Fibroblast of pulmonary artery (primary cell): ENCODE measurements at places on chromosomes 2 and 18.

- DNase-seq, result no peak
Observed at GRCh38 chr18:48580782-48581181, 42.0 kb downstream of the CTIF start.

DNA sequence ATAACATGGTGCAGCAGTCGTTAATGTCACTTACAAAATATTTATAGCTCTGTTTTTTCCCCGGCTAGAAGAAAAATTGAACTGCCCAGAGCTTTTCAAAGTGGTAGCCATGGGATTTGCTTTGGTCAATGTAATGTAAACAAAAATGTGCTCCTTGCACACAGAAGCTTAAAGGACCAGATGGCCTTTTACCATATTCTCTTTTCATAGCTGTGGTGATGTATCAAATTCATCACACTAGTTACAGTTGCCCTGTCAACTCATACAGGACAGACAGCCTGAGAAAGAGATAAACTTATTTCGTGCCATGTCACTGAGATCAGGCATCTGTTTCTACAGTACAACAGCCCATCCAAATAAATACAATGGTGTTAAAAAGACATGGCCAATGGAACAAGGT lies 368.1 kb upstream of the CDH19 start:
- no peak for DNase-seq

GRCh38 chr2:233972941-233973575 lies 55.9 kb downstream of the TRPM8 start:
- DNase-seq, result no peak

GRCh38 chr2:149924028-149924427 lies 336.5 kb upstream of the MMADHC start:
- no peak for DNase-seq

- DNase-seq, result peak; percentile 72
Observed at GRCh38 chr2:177419274-177419673, 26.7 kb downstream of the AGPS start.

DNA sequence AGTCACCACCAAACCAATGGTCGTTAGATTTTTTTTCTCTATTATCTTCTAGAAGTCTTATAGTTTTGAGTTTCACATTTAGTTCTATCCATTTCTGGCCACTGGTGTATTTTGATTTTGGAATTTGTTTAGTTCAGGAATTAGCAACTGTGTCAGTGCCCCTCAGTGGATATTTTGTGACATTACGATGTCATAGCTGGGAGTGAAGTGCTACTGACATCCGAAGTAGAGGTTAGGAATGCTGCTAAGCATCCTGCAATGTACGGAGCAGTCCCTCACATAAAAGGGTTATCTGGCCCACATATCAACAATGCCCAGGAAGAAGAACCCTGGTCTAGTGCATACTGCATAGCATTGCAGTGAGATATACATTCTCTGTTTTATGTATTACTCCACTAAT lies 157.4 kb upstream of the RGPD4 start:
- DNase-seq, result peak; percentile 65

GRCh38 chr2:43448011-43448821 lies 147.6 kb downstream of the THADA start:
- DNase-seq, result no peak

DNA sequence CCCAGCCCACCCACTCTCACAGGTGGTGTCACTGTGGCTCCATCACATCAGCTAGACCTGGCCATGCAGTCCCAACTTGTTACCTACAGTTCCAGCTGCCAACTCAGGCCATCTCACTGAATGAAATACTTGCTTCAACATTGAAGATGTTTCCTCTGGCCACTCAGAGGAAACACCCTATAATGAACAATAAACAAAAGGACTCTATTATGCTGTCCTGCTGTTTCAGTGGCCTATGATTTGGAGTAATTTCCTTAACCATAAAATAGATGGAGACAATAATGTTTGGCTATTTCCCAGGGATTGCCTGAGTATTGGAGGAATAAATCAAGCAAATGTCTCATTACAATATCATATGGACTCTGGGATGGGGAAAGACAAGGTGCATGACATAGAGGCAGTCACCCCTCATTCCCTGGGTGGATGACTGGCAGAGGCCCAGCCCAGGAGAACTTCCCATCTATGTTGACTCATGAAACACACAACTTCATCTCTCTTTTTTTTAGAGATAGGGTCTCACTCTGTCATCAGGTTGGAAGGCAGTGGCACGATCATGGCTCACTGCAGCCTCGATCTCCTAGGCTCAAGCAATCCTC lies 134.4 kb downstream of the TGIF1 start:
- DNase-seq, result no peak

DNA sequence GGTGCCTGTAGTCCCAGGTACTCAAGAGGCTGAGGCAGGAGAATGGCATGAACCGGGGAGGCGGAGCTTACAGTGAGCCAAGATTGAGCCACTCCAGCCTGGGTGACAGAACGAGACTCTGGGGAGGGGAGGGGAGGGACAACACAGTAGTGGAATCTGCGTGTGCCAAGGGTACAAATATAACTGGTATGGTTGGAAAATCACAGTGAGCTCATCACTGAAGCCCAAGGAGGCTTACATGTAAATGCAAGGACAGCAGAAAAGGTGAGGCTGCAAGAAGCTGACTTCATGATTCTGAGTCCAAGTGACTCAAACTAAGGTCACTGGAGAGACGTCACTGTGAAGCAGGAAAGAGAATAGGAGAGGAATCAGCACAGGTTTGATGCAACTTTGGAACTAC lies 9.2 kb downstream of the SEPTIN10 start:
- DNase-seq, result peak; percentile 63

- no peak for DNase-seq
Observed at GRCh38 chr2:195312662-195313061, 344.4 kb upstream of the SLC39A10 start.

GRCh38 chr2:174544156-174544555 lies 53.4 kb downstream of the WIPF1 start:
- peak; percentile 46 for DNase-seq

- DNase-seq, result no peak
Observed at GRCh38 chr2:48400553-48401164, 129.3 kb upstream of the STON1 start.

GRCh38 chr2:182435754-182436153 lies 8.9 kb upstream of the PDE1A start:
- peak; percentile 44 for DNase-seq

DNA sequence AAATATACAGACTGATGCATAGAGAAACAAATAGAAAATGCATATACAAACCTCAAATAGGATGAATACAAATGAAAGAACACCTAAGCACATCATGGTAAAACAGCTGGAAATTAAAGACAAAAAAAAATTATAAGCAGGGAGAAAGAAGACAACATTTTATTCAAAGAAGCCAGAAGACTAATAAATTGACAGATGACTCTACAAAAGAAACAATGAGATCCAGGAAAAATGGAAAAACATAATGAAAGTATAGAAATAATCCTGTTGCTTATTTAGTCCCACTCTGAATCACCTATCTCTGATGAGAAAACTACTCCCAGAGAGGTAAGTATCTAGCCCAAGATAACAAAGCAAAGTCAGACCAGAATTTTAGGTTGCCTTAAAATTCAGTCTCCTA lies 143.4 kb downstream of the RBM43 start:
- DNase-seq, result no peak

DNA sequence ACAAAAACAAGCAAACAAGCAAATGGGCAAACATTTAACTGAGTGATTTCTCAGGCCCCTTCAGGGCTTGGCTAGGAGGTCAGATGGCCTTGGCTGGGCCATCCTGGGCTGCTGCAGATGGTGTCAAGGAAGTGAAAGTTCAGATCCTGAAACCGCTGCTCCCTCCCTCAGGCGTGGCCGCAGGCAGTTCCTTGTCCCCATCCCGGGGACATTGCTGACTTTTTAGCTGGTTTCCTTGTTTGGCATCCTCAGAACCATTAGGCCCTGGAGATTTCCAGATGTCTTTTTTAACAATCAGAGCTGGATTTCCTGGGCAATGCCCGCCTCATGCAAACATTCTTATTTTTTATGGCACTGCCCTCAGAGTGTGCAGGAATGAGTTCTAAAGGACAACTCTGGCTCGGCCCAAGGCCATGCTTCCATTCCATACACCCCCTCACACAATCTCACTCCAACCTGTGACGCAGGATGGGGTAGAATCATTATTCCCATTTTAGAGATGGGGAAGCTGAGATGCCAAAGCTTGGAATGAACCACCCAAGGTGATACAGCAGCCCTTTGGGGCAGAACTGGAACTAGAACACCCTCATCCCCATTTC lies 86.1 kb upstream of the ZCCHC2 start:
- DNase-seq, result no peak

GRCh38 chr2:9914384-9915065 lies 37.0 kb upstream of the GRHL1 start:
- peak; percentile 63 for DNase-seq

- DNase-seq, result no peak
Observed at GRCh38 chr18:41928581-41928980, 26.5 kb upstream of the PIK3C3 start.

DNA sequence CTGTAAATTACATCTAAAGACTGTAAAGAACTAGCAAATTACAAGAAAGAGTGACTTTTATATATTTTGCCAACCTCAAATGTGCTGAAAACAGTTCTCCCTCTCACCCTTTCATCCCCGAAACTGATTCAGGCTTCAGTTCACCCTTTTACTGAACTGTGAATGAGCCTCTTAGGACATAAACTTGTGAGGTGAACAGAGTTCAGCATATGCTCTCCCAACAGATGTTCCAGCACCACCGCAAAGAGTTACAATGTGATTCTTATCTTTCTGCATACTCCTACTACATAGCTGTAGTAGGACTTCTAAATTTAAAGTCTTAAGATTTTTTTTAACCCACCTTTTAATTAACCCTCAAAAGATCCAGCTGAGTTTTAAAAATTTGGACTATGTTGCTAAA lies 1.2 kb upstream of the ZCCHC2 start:
- DNase-seq, result peak; percentile 11

GRCh38 chr2:29706171-29706720 lies 215.1 kb downstream of the ALK start:
- DNase-seq, result no peak

DNA sequence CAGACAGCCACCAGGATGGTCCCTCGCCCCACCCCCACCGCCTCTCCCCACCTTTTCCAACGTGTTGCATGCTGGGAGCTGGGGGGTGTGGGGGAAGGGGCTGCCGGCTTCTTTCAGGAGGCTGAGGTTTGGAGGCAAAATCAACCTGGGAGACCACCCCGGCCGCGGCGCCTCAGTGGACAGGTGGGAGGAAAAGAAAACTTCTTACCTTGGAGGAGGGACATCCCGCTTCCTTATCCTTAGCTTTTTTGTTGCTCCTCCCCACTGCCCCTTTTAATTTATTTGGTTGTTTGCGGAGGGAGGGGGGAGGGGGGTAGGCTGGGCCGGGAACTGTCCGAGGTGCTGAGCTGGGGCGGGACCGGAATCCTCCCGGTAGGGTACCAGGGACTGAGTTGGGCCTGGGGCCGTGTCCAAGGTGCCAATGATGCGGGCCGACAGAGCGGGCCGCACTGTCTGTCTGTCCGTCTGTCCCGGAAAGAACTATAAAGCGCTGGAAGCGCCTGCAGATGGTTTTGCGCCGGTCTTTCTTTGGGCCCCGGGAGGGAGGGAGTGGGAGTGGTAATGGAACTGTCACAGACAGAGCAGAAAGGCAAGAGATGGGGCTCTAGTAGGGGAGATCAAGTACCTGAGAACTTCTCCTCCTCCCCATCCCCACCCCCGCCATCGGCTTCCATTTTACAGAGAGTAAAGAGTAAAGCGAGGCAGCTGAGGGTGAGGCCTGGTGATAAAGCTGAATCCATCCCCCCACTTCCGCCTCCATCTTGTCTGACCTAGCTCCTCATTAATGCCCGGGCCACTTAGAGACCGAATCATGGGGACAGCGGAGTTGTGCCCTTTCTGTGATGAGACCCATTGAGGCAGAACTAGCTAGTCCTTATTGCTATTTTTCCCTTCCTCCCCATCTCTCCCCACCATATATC lies 2.4 kb downstream of the CDK5R2 start:
- no peak for DNase-seq

GRCh38 chr2:231934441-231935206 lies 8.4 kb upstream of the NPPC start:
- no peak for DNase-seq

DNA sequence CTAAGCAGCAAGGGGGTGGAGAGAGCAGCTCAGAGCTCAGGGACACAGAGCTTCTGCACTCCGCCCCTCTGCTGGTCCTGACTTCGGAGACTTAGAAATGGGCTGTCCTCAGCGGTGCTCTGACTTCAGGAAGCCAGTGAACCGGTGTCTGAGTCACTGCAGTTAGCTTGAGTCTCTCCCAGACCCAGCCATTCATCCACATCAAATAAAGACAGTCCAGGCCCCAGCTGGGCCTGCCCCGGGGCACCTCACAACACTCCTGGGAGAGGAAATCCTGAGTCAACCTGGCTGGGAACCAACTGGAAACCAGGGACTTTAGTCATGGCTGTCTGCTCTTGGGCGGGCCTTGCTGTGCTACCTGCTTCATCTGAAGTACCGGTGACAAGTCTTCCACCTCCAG lies 5.4 kb upstream of the ITGB6 start:
- peak; percentile 89 for DNase-seq

DNA sequence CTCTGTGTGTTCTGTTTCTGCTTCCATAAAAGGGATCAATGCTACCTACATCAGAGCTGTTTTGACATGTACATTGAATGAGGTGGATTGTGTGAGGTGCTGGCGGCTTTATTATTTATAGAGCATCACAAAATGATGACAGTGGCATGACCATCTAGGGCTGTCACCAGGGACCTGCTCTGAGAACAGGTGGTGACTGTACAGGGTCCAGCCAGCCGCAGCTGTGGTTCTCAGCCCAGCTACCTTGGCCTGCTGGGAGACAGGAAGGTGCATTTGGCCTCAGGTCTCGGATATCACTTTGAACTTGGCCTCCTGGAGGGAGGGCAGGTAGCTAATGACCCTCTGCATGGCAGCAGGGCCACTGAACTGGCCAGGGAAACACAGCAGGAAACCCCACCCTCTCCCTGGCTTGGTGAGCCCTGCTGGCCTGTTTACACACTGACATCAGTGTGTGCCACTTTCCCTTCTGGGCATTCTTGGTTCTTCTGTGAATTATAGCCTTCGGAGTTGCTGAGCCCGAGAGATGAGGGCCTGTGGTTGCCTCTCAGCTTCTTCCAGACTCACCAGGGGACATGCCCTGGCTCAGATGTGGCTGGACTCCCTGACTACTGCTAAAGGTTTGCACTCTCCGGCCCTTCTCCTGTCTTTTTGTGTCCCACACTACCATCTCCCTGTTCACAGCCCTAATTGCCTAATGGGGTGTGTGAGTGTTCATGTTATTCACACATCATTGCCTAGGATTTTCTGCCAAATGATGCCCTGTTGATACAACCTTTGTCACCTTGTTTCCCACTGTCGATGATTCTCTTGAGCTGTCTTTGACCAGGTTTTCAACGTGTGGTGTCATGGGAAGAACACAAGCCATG lies 109.2 kb upstream of the RAB12 start:
- no peak for DNase-seq

DNA sequence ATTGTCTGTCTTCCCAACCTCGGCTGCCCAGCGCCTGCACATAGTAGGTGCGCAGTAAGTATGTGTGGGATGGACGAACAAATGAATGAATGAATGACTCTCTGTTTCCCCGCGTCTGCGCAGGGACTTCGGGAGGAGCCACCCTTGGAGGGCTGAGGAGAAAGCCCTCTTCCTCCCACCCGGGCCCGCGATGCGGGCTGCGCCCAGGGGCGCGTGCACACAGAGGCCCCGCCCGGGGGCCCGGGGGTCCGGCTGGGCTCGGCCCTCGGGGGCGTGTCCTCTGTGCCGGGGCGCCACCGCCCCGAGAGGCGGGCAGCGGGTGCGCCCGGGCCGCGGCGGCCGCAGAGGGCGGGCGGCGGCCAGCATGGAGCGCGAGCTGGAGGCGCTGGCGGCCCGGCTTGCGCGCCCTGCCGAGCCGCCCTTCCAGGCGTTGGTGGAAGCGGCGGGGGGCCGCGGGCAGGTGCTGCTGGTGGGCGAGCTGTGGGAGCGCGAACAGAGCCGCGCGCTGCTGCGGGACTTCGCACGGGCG lies at the start of gene C2orf72:
Gene C2orf72, plus strand, starts transcription at position 322 of the 529 bp plus-strand sequence. Its CDS starts 43 bp downstream, at position 365.
- DNase-seq, result no peak
